Activated CD8-positive, alpha-beta memory T cell treated with anti-CD3 and anti-CD28 coated beads for 4 hours (primary cell): ENCODE measurements at places on chromosomes 1 and 21.
A peak's percentile ranks its signal among the peaks of the same experiment; 100 is the strongest.

GRCh38 chr1:167330601-167331293 is 110.1 kb downstream of the POU2F1 start:
- no peak for DNase-seq

GRCh38 chr1:25891606-25892005 is 14.6 kb downstream of the STMN1 start:
- no peak for DNase-seq

- no peak for DNase-seq
These were observed 13.3 kb downstream of the FOXJ3 start for GRCh38 chr1:42321731-42322130.

DNA sequence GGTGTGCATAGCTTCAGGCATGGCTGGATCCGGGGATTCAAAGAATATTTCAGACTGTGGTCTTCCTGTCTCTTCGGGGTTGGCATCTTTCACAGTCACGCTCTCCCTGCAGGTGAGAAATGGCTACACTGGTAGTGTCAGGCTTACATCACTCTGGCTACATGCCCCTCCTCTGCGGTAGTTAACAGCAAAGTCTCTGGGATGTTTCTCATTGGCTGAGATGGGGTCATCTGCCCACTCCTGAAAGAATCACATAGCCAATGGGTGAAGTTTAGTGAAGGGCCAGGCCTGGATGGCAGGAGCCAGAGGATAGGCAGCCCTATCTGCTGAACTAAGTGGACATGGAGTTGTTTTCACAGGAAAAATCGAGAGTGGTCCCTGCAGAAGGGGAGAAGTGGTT is 356.5 kb downstream of the MATN1 start:
- DNase-seq: no peak

GRCh38 chr1:224623743-224624333 is 7.7 kb downstream of the CNIH3 start:
- DNase-seq: peak; percentile 44

DNA sequence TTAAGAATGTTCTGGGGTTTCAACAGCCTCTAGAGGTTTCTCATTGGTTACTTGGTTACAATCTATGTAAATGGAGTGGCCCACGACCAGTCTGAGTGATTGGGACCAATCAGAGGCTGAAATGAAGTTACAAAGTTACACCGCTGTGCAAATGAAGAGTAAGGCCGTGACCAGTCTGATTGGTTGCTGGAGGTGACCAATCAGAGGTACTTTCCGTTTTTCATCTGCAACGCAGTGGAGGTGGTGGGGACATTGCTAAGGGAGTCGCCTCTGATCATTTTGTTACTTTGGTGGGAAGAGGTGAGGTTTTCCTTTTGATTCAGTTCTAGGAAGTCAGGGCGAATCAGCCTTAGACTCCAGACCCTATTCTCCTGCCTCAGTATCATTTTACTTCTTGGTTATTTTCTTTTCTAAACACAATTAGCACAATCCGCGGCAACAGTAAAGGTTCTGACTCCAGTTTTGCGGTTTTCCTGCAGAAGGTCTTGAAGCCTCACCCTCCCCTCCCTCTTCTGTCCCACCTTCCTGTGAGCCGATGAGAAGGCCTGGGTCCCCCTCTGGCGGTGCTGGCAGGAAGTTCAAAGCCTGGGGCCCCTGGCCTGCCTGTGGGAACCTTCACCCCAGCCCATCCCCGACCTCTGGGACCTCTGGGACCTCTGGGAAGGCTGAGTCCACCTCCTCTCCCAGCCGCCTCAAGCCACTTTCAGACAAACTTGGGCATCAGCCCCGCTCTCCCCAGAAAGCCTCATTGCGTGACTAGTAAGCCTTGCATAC is 38.7 kb upstream of the TTC34 start:
- DNase-seq: peak; percentile 17

DNA sequence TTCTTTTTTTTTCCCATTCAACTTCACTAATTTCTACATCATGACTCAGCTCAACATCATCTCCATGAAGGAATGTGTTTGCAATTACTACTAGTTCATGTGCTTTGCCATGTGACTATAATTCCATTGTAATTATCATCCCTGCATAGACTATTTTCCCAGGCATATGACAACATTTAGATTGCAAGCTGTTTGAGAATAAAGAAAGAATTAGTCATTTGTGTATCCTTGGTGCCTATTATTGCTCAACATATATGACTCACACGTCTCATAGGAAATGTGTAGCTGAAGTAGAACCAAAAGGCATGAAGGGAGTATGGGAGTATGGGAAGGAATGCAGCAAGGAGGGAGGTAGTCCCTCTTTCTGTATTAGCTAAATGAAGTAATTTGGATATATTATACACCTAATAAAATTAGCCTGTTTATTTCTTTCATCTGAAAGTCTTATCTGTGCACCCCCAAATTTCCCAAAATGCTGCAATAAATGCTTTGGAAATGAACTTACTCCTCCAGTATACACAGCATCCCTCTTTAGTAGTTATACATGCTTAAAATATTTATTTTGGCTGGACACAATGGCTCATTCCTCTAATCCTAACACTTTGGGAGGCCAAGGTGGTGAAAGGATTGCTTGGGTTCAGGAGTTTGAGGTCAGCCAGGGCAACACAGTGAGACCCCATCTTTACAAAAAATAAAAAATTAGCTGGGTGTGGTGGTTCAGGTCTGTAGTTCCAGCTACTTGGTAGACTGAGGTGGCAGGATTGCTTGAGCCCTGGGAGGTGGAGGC is 316.9 kb upstream of the ADGRL4 start:
- no peak for DNase-seq

DNA sequence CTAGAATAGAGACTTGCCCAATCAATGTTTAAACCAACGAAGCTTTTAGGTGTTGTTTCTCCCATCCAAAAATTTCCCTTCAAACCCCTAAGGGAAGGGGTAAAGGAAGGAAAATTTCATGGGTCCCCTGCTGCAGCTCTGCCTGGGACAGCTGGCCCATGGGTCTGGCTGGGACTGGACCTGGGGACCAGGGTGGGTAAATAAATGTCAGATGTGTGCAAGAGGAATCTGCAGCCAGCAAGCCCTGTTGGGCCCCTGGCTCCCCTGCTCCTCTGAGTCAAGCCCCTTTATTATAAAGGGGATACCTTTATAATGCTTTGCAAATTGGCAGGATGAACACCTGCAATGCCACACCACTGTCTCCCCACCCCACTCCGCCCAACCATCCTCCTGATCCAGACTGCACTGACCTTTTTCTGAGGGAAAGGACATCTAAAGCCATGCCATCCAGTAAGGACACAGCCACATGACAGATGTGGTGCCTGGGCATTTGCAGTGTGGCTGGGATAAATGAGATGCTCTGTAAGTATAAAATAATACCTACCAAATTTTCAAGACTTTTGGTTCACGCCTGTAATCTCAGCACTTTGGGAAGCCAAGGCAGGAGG is 1.9 kb upstream of the TMEM125 start:
- no peak for DNase-seq

DNA sequence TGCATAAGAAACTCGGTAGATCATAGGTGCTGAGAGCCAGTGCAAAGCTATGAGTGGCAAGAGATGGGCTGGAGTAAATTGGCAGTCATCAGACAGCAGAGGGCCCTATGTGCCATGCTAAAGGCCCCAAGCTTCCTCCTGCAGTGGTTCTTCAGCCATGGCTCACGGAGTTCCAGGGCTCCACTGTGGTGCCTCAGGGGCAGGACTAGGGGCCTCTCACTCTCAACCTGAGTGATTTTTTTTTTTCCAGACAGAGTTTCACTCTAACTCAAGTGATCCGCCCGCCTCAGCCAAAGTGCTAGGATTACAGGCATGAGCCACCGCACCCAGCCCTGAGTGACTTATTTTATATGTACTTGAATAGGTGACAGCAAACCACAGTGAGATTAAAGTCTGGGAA is 10.4 kb upstream of the GJA8 start:
- DNase-seq: no peak

- no peak for DNase-seq
These were observed 797 bp downstream of the CC2D1B start for GRCh38 chr1:52365071-52365745.

DNA sequence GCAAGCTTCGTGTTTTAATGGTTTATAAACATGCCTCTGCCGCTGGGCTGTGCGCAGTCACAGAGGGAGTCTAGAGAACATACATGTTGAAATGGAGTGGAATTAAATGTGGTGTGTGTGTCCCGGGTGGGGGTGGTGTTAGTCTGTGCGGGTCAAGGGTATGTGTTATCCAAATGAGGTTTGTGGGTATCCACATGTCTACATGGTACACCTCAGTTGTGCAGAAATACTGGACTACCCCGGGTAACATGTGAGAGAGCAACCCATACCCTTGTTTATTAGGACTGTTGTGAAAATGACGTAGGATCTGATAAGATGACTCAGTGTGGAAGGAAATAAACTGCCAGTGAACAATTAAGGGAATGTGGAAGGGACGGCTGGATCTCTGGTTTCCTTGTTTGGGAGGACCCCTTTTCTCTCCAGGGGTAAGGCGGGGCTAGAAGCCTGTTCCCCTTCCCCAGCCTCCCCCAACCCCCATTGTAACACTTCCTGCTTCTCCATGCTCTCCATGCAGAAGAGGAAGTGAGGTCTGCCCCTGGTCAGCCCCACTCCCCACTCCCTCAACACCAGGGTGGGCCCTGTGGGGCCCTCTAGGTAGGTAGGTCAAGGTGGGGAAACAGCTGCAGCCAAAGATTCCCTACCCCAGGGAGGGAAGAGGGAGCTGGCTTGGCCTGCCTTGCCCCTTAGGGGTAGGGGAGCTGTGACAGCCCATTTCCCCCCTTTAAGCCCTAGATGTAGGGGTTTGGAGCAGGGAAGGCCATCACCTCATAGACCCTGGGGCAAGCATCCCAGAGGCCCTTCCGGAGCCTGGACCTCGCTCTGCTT is 690 bp downstream of the EPS8L3 start:
- DNase-seq: no peak

- no peak for DNase-seq
These were observed 41.3 kb upstream of the H6PD start for GRCh38 chr1:9193233-9193625.

- peak; percentile 44 for DNase-seq
These were observed 37.7 kb downstream of the KIAA0040 start for GRCh38 chr1:175154629-175155472.

- DNase-seq: no peak
These were observed 82.7 kb downstream of the SIK1 start for GRCh38 chr21:43343992-43344886.
